ENCODE measurements at places on chromosomes 5 and 9.

DNA sequence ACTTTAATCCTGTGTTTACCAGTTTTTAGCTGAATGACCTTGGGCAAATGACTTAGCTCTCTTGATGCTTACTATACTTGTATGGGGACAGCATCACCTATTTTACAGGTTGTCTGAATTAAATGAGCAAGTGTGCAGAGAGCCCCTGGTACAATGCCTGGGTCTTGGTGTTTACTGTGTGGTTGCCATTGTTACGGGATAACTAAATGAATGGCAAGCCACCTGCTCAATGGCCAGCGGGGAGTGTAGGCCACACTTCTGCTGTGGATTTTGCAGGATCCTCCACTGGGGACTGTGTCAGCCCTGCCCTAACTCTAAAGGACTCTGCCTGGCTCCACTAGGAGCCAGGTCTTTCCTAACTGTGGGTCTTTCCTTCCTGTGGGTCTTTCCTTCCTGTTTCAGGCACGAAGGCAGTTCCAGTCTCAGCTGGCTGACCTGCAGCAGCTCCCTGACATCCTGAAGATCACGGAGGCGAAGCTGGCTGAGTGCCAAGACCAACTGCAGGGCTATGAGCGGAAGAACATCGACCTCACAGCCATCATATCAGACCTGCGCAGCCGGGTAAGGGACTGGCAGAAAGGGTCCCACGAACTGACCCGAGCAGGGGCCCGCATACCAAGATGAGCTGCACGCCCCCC is 10.3 kb upstream of the GLE1 start:
- DNase-seq = no peak

DNA sequence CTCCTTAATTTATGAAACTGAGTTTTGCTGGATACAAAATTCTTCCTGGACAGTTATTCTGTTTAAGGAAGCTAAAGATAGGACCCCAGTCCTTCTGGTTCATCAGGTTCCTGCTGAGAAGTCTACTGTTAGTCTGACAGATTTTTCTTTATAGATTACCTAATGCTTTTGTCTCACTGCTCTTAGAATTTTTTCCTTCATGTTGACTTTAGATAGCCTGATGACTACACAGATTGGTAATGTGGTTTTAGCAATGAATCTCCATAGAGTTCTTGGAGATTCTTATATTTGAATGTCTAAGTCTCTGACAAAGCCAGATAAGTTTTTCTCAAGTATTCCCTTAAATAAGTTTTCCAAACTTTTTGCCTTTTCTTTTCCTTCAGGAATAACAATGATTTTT is 419.7 kb downstream of the CDH10 start:
- no peak for DNase-seq

GRCh38 chr9:35905051-35905781 is 786 bp upstream of the HRCT1 start:
- DNase-seq = no peak

GRCh38 chr9:13705373-13705772 is 425.9 kb upstream of the MPDZ start:
- no peak for DNase-seq

DNA sequence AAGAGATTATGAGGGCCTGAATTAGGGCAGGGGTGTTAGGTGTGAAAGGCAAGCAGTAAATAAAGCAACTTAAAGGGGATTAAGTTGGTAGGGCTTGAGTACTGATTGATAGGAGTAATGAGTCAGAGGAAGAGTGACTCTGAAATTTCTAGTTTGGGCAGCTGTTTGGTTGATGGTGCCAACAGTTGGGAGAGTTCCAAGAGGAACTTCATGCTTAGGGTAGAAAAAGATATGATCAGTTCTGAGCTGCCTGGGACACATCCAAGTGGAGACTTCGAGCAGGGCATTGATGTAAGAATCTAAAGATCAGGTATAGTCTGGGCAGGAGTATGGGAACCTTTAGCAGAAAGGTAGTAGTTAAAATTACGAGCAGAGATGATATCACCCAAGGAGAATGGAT is 10.2 kb downstream of the MAMDC2 start:
- peak; percentile 58 for DNase-seq

DNA sequence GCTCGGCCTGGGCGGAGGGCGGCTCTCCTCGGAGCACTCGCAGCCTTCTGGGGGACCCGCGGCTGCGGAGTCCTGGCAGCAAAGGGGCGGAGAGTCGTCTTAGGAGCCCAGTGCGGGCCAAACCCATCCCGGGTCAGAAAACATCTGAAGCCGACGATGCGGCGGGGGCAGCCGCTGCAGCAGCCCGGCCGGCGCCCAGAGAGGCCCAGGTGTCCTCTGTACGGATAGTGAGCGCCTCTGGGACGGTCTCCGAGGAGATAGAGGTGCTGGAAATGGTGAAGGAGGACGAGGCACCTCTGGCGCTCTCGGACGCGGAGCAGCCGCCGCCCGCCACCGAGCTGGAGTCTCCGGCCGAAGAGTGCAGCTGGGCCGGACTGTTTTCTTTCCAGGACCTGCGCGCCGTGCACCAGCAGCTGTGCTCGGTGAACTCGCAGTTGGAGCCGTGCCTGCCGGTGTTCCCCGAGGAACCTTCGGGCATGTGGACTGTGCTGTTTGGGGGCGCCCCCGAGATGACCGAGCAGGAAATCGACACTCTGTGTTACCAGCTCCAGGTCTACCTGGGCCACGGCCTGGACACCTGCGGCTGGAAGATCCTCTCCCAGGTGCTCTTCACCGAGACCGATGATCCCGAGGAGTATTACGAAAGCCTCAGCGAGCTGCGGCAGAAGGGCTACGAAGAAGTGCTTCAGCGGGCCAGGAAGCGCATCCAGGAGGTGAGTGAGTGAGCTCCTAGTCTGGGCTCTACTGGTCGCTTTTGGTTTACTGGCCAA is 1.2 kb downstream of the JMY start:
- DNase-seq = no peak

GRCh38 chr9:16352791-16353401 is 517.6 kb downstream of the BNC2 start:
- no peak for DNase-seq

- DNase-seq = no peak
These were observed 43.9 kb downstream of the SLC46A2 start for GRCh38 chr9:112846528-112847488.

GRCh38 chr5:126849101-126849678 is 72.3 kb downstream of the LMNB1 start:
- no peak for DNase-seq

GRCh38 chr9:20636888-20637440 is 14.7 kb upstream of the MLLT3 start:
- no peak for DNase-seq

DNA sequence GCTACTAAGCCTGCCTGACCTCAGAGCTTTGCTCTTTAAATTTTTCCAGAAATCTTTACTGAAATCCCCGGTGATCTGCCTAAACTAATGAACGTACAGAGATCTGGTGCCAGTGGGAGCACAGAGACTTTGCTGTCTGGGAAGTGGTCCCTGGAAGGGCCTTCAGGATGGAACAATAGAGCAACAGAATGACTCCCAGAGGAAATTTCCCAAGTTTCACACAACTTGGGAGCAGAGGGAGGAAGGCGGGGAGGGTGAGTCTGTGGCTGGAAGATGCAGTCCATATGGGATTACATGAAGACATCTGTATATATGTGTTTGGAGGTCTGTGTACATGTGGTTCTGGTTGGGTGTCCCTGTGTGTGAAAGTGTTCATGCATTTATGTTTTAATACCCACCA is 638.3 kb downstream of the CCDC171 start:
- DNase-seq = no peak

DNA sequence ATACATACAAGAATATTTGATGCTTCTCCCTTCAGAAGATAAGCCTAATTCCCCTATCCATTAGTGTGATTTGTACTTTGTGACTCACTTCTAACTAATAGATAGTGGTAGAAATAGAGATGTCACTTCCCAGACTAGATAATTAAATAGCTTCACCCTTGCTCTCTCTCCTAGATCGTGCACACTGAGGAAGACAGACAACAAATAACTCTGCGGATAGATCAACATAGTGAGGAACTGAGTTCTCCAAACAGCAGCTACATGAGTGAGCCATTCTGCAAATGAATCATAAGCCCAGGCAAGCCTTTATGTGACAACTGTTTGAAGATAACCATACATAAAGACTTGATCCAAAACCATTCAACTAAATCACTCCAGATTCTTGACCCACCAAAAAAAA is 1083.4 kb upstream of the C9orf72 start:
- no peak for DNase-seq
